ENCODE measurements at places on chromosomes 16 and 17.

DNA sequence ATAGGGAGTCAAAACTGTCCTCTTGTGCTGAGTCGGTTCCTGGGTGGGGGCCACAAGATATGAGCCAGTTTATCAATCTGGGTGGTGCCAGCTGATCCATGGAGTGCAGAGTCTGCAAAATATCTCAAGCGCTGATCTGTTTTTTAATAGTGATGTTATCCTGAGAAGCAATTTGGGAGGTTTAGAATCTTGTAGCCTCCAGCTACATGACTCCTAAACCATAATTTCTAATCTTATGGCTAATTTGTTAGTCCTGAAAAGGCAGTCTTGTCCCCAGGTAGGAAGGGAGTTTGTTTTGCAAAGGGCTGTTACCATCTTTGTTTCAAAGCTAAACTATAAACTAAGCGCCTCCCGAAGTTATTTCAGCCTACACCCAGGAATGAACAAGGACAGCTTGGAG, 1.7 kb downstream of the TSPAN10 start:
- no peak for DNase-seq

DNA sequence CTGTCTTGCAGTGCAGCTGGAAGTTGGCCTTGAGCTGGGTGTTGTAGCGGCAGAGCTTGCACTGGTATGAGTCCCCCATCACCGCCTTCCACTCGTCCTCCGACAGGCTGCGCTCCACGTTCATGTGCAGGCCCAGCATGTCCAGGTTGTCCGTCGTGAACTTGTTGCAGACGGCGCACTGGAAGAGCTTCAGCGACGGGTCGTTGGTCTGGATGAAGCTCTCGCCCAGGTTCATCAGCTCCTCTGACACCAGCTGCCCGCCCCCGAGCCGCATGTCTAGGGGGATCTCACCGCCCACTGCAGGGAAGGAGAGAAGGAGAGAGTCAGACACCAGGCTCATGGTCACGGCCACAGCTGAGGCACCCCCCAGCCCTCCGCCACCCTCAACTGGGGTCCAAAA, 97.3 kb downstream of the ZFHX3 start:
- no peak for DNase-seq

- DNase-seq: no peak
These were observed 253.7 kb downstream of the NTN1 start for GRCh38 chr17:9274973-9275372.

DNA sequence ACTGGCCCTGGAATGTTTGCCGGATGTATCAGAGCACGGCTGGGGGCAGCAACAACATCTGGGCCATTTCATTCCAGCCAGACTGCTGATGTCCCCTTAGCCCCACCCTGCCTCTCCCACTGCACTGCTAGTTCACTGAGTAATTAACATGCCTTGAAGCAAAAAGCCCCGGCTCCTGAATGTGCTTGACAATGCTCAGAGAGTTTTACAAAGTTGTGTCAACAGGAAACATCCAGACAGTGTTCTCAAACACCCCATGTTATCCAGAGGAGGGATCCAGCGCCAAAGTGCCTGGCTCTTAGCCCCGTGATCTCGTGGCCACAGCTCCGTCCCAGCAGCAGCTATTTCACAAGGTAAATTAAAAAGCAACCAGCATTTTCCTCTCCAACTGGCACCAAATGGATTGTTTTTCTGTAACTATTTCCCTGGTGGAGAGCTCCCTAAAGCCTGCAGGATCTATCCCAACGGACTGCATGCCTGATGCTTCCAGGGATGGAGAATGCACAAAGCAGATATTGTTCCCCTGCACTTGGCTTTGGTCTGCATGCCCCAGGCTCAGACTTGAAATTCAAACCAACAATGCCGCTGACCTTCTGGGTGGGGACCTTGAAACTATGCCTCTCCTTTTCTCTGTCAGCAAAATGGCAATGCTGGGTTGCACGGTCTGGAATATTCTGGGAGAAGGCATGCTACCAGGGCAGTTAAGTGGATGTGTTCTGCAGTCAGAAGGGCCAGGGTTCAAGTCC, 115.6 kb upstream of the CDH5 start:
- peak; percentile 89 for DNase-seq

GRCh38 chr17:75155191-75155601, 884 bp upstream of the JPT1 start:
- no peak for DNase-seq

DNA sequence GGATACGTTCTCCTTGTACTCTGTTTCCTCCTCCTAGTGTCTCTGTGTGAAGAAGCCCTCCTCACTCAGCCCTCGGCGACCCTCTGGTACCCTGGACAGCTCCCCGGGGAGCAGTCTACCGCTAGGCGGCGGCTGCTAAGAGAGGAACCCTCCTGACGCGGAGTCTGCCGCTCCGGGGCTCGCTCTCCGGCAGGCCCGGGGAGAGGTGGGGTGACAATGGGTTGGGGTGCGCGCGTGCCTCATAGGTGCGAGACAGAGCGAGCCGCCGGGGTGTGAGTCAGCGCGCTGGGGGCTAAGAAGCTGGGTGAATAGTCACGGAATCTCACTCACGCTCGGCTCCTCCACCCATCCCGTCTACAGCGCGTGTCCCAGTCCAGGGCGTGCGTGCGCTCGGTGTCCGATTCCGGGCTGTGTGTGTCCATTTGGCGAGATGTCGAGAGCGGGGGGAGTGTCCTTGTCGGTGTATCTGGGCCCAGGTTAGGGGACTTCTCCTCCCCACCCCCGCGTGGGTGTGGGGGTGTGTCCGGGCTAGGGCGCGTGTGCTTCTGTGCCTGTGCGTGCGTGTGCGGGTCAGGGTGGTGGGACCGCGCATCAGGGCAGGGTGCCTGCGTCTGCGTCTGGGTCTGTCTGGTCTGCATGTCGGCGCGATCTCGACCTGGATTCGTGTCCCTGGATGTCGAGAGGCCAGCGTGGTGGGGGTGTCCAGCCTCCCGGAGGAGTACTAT, 577 bp upstream of the HS3ST2 start:
- DNase-seq: peak; percentile 57

DNA sequence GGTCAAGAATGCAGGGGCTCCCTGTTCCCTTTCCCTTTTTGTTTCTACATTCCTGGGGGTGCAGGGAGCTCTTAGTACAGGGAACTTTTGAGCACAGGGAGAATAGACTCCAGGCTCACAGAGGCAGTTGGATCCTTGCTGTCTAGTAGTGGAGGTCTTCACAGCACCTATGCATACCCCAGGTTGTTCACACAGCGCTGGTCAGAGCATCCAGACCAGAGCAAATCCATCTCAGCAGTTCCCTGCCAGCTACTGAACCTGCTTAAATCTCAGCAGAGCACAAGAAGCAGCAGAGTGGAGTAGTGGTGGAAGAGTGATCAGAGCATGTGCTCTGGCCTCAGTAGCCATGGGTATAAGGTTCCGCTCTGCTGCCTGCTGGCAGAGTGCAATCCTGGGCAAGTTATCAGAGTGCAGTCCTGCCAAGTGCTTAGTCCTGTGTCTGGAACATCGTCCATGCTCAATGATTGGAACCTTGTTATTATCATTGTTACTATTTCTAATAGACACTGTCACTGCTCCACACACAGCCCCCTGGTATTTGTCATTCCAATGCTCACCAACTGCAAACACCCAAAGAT, 220.4 kb downstream of the CBLN1 start:
- DNase-seq: peak; percentile 61

Measured in left ventricle myocardium superior (tissue), 1 donor.